ENCODE measurements at places on chromosomes 2 and 18.

- DNase-seq, result no peak
Measured at GRCh38 chr2:18336975-18337374, 223.5 kb downstream of the RDH14 start.

DNA sequence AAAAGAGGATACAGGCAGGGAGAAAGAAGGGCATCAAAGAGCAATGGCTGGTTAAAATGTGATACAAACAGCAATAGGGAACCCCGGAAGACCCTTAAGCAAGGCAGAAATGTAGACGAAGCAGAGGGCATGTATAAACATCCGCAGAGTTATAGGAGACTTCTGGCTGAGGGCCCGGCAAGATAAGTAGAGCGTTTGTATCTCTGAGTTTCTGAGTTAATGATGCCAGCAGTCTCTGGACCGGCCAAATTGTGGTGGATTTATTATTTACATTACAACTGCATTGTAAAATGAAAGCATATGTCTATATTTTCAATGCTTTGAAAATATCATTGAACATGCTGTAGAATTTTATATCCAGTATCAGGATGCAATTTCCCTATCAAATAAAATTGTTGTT, 148.0 kb upstream of the KCTD1 start:
- DNase-seq, result no peak

GRCh38 chr2:21451403-21451802, 327.6 kb downstream of the TDRD15 start:
- DNase-seq, result no peak

DNA sequence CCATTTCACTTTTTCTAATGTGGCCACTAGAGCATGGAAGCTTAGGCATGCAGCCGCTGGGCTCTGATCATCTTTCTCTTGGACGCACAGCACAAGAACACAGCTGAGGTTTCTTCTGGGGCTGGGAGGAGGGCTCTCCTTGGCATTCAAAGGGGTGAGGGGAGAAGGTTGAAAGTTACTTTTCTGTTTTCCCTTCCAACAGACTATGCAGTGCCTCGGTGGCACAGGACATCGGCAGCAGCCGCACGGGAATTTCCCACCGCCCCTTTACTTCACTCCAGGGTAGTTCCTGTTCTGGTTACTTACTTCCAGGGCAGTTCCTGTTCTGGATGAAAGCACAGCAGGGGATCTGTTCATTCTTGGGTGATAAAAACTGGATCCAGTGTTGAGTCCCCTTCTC, 18.9 kb upstream of the MAL start:
- DNase-seq, result no peak

DNA sequence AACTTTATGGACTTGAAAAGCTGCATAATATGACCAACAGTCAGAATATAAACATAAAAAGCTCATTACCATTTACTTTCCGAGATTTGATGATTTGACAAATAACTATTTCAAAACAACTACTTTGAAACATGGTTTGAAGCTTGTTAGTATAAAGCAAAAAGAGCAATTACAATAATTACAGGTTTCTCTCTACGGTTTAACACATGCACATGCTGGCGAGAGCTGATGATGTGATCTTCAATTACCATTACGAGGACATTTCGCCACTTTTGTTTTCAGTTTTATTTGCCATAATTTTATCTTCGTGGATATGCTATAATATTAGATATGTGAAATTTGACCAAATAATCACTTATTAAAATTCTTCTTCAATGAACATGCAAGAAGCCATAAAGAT, 270.1 kb downstream of the TCF4 start:
- DNase-seq, result no peak

GRCh38 chr18:63585988-63586387, 1.2 kb upstream of the SERPINB13 start:
- DNase-seq, result no peak

GRCh38 chr2:142582317-142582716, 295.1 kb upstream of the KYNU start:
- DNase-seq, result no peak

- no peak for DNase-seq
Measured at GRCh38 chr2:70891572-70892357, 43.9 kb upstream of the ATP6V1B1 start.

GRCh38 chr18:12059334-12060181, 34.1 kb upstream of the ANKRD62 start:
- DNase-seq, result no peak

DNA sequence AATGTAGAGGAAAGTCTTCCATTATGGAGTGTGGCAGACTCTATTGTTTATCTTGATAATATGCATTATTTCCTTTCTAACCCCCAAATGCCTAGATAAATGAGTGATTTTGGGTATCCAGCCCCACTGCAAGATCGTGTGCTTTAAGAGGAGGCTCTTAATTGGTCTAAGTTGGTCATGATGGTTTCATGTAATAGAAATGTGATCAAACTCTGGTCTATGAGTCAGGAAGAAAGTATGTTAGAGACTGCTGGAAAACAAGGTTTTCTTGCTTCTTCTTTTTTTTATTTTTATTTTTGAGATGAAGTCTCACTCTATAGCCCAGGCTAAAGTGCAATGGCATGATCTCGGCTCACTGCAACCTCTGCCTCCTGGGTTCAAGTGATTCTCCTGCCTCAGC, 344.5 kb upstream of the TNP1 start:
- DNase-seq, result no peak

GRCh38 chr2:28160986-28161425, 231.7 kb upstream of the FOSL2 start:
- no peak for DNase-seq

- DNase-seq, result no peak
Measured at GRCh38 chr2:28344756-28345373, 47.8 kb upstream of the FOSL2 start.

GRCh38 chr2:31378389-31378788, 36.2 kb downstream of the XDH start:
- no peak for DNase-seq

GRCh38 chr2:25877431-25878360, 591 bp downstream of the ASXL2 start:
- peak; percentile 76 for DNase-seq

DNA sequence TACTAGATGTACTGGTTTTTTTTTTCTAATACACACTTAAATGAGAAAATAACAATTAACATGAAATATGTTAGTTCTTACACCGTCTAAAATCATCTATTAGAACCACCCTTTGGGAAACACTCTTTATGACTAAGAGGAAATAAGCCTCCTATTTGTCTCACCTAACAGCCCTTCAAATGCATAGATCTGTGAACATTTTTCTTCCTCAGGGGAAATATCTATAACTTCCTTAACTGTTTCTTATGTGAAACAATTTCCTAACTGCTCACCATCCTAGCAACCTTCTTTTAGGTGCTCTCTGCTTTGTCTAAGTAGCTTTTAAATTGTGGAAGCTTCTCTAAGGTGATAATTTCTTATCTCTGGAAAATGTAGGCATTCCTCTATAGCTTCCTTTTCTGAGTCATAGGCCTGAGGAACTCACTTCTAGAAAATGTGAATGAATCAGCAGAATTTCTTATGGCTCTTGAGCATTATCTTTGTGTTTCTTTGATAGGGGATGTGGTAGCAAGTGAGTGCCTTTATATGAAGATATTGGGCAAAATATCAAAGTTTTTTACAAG, 56.1 kb downstream of the CNTNAP5 start:
- DNase-seq, result no peak

- DNase-seq, result no peak
Measured at GRCh38 chr2:3189076-3189591, 188.5 kb downstream of the EIPR1 start.

DNA sequence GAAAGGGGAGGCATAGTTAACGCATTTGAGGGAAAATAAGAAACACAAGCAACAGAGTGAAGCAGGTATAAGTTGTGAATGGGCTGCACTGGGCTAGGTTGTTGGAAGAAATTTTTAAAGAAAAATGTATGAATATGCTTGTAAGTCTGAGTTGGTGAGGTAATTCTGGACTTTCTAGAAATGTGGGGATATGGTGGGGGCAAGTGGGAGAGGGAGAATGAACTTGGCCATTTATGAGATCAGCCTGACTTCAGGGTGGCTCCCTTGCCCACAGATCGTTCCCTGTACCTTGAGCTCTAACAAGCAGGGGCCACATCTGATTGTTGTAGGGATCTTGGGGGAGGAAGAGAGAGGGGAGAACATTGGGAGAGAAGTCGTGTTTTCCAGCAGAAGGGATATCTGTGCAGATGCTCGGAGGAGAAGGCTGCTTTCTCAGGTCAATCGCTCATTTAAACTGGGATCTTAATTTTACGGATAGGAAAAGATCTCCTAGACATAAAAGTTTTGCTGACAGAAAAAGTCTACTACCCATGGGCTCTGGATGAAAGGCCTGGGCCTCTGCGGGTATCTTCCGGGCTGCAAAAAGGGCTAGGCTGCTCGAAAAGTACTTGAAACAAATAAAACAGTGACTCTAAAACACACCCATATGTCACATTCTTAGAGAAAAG, 42.5 kb upstream of the FZD5 start:
- DNase-seq, result no peak

DNA sequence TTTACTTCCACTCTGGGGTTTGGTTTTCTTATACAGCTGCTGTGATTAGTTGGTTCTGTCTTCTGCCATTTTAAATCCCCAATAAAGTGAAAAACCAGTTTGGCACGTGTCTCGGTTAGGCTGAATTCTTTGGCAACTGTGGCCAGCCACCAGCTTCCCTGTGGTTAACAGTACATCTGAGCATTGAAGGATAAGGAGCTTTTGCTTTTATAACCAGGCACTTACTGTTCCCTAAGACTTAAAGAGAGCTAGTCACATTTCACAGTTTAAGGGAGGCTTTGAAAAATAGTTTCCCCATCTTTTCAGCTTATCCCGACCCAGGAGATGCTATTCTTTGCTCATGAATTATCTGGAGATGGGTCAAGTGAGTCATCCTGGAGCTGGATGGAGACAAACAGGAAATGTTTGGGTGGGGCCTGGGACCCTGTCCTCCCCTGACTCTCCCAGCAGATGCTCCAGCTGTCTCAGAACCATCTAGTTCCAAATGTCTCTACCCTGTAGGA, 57.3 kb upstream of the EML6 start:
- no peak for DNase-seq

DNA sequence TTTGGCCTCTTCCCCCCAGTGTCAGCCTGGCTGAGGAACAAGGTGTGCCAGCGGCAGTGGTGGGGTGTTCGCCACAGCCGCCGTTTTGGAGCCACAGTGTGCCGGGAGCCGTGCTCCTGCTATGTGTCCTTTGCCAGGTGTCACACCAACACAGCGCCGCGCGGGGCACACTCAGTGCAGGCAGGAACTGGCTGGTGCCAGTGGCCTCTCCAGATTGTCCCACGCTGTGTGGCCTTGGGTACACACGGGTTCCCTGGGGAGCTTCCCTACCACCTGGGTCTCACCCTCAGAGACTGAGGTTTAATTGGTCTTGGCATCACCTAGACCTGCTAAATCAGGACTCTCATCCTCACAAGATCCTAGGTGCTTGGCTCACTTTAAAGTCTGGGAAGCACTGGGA, 171.6 kb downstream of the LDLRAD4 start:
- no peak for DNase-seq

- DNase-seq, result no peak
Measured at GRCh38 chr2:121502246-121502645, 28.4 kb upstream of the RNU4ATAC start.

- no peak for DNase-seq
Measured at GRCh38 chr2:19987936-19988335, 2.0 kb downstream of the WDR35 start.

GRCh38 chr18:75408554-75409506, 18.7 kb downstream of the SMIM21 start:
- no peak for DNase-seq

GRCh38 chr2:12270876-12271588, 445.7 kb upstream of the TRIB2 start:
- no peak for DNase-seq

- peak; percentile 5 for DNase-seq
Measured at GRCh38 chr2:196459539-196459938, 180.0 kb upstream of the CCDC150 start.

DNA sequence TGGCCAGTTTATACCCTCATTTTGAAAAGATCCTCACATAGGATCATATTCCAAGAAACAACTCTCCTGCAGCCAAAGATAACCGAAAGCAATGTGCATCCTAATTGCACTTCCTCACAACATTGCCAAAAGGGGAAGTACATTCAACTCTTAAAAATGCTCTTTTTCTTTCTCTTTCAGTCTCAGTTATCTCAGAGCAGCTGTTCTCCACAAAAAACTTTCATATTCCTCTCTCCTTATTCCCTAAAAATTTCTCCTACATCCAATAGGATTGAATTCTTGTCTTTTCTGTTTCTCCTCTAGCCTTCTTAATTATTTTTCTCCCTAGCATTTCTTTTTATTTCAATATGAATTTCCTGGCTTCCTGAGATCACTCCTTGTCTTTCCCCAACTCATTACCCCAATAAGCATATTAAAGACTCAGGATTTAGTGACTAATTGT, 7.4 kb upstream of the VRK2 start:
- no peak for DNase-seq

DNA sequence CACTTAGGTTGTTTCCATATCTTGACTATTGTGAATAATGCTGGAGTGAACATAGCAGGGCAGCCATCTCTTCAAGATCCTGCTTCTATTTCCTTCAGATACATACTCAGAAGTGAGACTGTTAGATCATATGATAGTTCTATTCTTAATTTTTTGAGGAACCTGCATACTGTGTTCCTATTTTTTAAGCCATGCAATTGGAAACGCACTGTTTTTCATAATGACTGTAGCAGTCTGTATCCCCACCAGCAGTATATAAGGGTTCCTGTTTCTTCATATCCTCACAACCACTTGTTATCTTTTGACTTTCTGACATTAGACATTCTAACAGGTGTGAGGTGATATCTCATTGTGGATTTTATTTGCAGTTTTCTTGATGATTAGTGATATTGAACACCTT, 15.5 kb downstream of the NEURL3 start:
- DNase-seq, result no peak

- DNase-seq, result no peak
Measured at GRCh38 chr2:59665021-59665420, 888.4 kb downstream of the BCL11A start.

GRCh38 chr2:238914648-238915015, 66.7 kb downstream of the TWIST2 start:
- no peak for DNase-seq

GRCh38 chr2:197704434-197705120, 592 bp upstream of the MARS2 start:
- DNase-seq, result peak; percentile 9

- no peak for DNase-seq
Measured at GRCh38 chr2:13252615-13253014, 535.9 kb downstream of the TRIB2 start.

- DNase-seq, result no peak
Measured at GRCh38 chr2:28978606-28979005, 2.5 kb upstream of the TOGARAM2 start.

- no peak for DNase-seq
Measured at GRCh38 chr2:214079032-214079431, 331.8 kb upstream of the VWC2L start.
